HAP-1 (cell line): ENCODE measurements at places on chromosomes 13 and 19.

- no peak for DNase-seq
Observed at GRCh38 chr13:110108348-110109139, 198.4 kb downstream of the COL4A1 start.

DNA sequence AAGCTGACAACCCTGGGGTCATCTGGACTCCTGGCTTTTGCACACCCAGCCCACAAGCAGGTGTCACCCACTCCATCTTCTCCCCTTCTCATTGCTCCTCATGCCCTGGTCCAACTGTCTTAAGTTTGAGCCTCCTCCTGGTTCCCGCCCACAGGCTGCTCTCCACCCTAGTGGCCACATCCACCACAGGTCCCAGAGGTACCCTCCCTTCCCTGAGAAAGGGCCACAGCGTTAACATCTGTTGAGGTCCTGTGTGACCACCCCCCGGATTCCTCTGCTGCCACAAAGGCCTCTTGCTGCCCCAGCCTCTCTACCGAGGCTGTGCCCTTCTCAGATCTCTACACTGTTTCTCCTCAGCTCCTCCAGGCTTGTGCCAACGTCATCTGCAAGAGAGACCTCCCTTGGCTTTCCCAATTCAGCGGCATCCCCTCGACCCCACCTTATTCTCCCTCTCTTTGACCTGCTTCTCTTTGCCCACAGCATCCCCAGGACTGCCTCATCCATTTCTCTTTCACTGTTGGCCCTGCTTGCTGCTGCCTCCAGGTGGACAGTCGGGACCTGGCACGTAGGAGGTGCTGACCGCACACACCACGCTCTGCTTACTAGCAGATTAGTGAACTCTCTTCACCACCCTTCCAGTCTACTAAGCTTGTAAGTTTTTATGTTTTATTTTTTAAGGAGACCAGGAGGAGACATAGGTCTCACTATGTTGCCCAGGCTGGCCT is 33.3 kb downstream of the SUGP2 start:
- no peak for DNase-seq

DNA sequence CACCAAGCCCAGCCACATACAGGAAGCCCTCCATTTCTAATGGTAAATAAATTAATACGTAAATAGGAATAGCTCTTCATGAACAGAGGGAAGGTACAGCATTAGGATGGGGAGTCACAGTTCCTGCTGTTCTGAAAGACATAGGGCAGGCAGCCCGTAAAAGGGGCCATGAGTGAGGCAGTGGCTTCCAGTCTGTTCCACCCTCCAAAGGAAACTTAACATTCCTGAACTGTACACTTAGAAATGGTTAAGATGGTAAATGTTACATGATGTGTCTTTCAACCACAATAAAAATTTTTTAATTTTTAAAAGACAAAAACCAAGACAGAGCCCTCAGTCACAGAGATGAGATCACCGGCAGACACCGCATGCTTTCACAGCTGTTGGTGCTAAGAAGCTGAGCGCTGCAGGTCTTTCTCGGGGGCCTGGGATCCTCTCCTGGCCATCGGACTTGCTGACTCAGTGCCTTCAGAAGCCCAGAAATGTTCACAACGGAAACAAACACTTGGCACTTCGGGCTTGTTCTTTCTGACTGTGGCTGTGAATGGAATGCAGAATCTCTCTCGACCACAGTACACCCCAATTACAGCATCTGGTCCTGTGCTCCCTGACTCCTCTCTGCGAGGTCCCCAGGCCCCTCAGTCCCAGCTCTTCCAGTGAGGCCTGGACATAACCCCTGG is 36.4 kb downstream of the EPS15L1 start:
- no peak for DNase-seq

DNA sequence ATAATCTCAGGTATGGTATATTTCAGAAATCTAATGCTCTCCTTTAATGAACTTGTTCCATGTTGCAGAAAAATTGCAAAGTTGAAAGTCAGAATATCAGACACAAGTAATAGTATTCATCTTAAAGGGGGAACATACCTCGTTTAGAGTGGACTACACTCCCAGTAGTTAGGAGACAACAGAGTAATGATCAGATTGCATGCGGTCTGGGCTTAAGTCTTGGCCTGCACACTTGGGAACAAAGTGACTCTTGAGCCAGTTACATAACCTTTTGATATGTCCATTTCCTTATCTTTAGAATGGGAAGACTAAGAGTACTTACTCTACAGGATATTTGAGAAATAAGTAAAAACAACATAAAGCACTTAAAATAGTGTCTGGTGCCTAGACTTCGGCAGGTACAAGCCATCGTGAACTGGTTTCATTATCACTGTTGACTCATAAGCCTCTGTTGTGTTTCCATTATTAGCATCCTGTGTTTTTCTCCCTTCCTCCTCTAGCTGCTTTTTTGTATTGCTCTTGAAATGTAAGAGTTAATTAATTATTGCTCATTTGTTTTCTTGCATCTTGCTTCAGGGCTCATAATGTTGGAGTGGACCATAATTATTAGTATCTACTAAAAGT is 53.0 kb downstream of the DPY19L3 start:
- no peak for DNase-seq

DNA sequence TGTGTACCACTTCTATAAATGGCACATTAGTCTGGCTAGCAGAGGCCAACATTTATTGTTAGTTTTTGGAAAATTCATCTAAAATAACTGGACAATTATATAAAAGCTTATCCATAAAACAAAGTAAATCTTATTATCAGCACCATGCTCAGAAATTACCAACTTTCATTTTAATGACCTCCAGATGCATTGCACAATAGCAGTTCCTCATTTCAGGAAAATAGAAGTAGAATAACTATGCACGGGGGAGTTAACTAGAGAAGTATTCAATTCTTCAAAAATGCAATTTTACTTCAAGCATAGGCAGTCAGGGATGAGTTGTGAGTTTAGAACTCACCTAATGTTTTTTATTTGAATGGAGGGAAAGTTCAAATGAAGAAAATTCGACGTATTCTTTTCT is 1023.5 kb downstream of the PCDH17 start:
- DNase-seq: no peak
